Cortex of kidney (tissue), 1 donor: ENCODE measurements at places on chromosomes 11 and 22.

- no peak for DNase-seq
These were observed 60.2 kb upstream of the CRTAM start for GRCh38 chr11:122778148-122778547.

DNA sequence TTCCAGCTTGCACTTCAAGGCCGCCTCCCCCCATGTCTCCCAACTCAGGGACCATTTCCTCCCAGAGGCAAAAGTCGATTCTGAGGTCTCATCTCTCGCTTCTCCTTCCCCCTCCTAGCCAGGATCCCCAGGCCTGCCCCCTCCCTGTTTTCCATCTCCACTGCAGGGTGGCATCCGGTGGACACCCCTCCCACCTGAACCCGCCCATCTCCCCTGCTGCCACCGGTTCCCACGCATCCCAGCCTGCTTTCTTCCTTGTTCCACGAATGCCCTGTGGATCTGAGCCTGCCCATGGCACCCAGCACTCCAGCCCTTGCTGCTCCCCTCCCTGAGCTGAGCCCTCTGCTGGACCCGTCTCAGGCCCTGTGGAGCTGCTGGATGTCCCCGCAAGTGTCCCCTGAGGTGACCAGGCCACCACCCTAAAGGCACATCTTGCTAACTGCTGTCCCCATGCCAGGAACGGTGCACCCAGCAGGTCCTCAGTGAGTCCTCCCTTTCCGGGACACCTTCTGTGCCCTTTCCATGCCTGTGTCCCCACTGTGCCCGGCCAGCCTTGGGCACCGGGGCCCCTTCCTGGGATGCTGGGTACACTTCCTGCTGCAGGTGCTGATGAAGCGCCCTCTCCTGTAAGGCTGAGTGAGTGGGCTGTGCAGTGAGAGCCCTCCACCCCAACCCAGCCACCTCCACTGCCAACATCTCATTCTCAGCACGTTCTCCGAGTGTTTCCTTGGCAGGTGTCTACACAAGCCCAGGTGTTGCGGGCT, 936 bp downstream of the IL17REL start:
- DNase-seq = no peak

- DNase-seq = no peak
These were observed 9.4 kb downstream of the SPATA19 start for GRCh38 chr11:133835593-133836548.

- DNase-seq = no peak
These were observed 45.7 kb downstream of the RPUSD4 start for GRCh38 chr11:126165757-126166156.

GRCh38 chr11:112172362-112172994, 2.8 kb upstream of the BCO2 start:
- DNase-seq = no peak

GRCh38 chr11:83037877-83038276, 33.8 kb downstream of the RAB30 start:
- no peak for DNase-seq

GRCh38 chr11:119525180-119525866, 102.4 kb upstream of the THY1 start:
- DNase-seq = no peak

DNA sequence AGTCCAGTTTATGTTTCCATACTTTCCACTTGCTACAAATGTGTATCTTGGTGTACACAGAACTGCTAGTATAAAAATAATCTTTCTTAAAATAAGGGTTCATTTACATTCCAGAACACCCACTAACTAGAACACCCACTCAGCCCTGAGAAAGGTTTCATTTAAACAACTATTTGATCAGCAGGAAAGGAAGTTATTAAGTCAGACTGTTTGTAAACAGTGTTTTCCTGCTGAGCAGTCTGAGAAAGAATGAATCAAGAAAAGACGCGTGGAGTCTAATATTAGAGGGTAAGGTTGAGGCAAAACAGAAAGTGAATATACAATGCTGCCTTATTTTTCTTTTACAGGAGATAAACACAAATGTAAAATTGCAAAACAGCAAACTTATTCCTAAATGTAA, 32.7 kb downstream of the NARS2 start:
- no peak for DNase-seq

DNA sequence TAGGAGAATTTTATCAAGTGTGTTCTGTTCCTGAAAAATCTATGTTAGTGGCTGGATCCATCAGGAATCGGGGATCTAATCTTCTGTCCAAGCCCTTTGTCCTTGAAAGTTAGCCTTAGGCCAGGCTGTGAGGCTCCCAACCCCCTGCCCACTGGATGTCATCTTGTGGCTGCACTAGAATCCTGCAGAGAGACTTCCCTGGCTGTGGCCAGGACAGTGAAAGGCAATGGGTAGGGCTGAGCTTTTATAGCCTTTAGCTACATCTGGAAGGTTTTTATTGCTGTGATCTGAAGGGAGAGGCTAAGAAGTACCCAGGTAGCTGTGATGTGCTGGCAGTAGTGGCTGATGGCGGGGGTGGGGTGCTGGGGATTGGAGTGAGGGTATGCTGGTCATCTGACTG, 2.1 kb downstream of the OAF start:
- no peak for DNase-seq

- DNase-seq = no peak
These were observed 91.5 kb upstream of the PRDM11 start for GRCh38 chr11:45054956-45055355.

- DNase-seq = no peak
These were observed 201.5 kb upstream of the MTMR2 start for GRCh38 chr11:96125400-96125799.

GRCh38 chr11:77147668-77148321, 19.7 kb downstream of the MYO7A start:
- DNase-seq = no peak

- no peak for DNase-seq
These were observed 48.7 kb upstream of the RASD2 start for GRCh38 chr22:35491908-35492380.

DNA sequence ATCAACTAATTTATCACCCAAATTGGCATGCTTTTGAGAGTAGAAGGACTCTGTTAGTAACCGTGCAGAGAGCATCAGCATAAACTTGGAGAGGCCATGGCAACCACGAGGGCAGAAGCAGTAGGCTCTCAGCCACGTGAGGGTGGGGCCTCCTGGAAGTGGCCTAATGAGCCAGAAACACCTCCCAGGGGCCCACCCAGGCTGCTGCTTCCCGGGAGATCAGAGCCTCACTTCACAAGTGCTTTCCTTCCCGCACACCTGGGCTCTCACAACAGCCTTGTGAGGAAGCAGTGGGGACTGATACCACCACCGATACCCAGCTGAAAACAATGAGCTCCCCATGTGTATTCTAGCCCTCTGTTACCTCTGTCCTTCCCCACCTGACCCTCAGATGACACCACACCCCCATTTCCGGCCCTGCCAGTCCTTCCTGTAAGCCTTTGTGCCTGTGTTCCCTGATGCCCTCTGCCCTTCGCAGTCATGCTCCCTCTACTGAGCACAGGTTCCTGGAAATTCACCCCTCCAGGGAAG, 17.0 kb downstream of the TRIM29 start:
- DNase-seq = no peak

DNA sequence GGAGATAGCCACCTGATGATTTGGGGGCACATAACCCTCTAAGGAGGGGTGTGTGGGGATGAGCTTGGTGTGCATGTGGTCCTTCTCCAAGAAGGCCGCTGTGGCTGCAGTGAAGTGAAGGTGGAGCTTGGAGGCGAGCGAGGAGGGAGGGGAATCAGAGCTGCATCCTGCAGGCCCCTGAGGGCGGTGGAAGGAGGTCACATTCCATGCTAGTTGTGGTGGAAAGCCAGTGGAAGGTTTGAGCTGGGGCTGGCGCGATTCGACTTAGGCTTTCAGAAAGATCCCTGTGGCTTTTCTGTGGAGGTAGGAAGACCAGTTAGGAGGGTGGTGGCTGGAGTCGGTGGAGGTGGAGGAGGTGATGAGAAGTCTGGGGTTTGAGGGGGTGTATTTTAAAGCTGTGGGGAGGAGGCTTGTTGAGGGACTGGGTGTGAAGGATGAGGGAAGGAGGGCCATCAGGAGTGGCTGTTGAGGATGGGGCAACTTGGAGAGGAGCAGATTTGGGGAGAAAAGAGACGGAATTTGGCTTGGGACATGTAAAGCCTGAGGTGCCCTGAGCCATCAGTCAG, 62.0 kb downstream of the TBC1D22A start:
- DNase-seq = no peak

- DNase-seq = no peak
These were observed at the start of gene BBOX1 for GRCh38 chr11:27040302-27041115. BBOX1 (plus strand) TSS chr11:27040815; CDS start chr11:27055431, 14,616 bp downstream.

GRCh38 chr11:63883791-63884190, 33.2 kb downstream of the RCOR2 start:
- DNase-seq = no peak

DNA sequence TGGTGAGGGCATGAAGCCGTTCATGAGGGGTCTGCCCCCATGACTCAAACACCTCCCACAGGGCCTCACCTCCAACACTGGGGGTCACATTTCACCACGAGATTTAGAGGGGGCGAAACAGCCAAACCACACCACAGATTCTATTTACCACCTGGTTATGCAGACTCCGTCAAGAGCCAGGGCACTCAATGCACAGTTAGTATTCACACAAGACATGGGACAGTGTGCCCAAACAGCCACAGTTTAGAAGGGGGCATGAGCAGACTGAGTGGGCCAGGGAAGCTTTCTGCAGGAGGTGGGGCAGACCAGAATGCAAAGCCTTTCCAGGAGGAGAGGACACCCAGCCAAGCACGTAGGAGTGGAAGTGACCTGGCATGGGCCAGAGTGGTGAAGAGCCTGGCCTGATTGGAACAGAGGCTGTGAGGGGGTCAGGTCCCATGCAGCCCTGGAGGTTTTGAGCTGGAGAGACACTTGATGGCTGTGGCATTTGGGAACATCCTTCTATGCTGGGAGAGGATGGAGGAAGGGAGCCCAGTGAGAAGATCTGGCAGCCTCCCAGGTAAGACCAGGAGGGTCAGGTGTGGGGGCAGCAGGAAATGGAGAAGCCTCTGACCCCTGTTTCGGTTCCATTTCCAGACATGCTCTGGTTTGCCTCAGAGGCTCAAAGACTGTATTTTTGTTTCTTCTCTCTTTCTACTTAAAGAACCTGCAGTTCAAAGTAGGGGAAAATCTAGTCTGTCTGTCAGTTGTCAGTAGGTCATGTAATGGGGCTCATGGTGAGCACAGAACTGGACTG, 199.1 kb upstream of the NCAM1 start:
- no peak for DNase-seq

GRCh38 chr11:64268025-64268892, 16.2 kb downstream of the BAD start:
- DNase-seq = no peak

- no peak for DNase-seq
These were observed 235.5 kb upstream of the ANO3 start for GRCh38 chr11:26096451-26096850.

DNA sequence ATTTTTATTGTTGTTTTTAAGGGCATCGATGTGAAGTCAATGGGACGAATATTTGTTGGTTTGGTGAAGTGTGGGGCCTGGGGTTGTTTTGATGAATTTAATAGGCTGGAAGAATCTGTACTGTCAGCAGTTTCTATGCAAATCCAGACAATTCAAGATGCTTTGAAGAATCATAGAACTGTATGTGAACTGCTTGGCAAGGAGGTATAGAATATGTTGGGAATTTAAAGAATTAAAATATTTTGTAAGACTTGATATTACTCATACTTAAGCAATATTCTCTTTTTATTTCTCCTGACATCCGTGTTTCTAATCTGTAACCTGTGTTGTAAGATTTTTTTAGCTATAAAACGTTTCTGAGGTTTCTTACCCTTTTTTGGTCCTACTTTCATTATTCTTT, 61.6 kb downstream of the DYNC2H1 start:
- no peak for DNase-seq

DNA sequence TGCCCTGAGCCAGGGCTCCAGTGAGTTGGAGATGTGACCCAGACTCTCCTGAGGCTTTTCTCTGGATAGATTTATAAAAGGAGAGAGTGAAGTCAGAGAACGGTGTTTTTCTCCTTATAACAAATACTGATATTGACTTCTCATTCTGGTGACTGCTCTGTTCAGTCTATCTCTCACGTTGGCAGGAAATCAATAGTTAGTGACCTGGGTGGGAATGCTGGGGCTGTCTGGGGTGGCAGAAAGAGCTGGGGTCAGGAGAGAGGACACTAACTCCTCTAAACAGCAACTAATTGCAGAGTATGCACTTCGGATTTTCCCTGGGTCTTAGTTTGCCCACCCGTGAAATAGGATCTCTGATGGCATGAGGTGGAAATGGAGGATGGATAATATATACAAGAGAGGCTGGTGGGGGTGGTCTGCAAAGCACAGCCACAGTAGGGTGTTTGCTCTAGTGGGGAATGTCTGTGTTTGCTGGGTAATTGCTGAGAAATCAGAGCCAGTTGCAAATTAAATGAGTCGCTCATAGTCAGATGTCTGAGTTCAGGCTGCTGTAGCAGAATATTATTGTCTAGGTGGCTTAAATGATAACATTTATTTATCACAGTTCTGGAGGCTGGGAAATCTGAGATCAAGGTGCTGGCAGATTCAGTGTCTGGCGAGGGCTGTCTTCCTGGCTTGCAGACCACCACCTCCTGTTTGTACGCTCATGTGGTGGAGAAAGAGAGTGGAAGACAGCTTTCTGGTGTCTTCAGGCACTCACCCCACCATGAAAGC, 167.8 kb downstream of the MYO18B start:
- DNase-seq = no peak

- DNase-seq = no peak
These were observed 9.2 kb upstream of the P2RY6 start for GRCh38 chr11:73262851-73263495.

- no peak for DNase-seq
These were observed 3.5 kb downstream of the CXCR5 start for GRCh38 chr11:118887206-118887605.

- DNase-seq = no peak
These were observed 27.9 kb downstream of the PRMT3 start for GRCh38 chr11:20415432-20415831.

DNA sequence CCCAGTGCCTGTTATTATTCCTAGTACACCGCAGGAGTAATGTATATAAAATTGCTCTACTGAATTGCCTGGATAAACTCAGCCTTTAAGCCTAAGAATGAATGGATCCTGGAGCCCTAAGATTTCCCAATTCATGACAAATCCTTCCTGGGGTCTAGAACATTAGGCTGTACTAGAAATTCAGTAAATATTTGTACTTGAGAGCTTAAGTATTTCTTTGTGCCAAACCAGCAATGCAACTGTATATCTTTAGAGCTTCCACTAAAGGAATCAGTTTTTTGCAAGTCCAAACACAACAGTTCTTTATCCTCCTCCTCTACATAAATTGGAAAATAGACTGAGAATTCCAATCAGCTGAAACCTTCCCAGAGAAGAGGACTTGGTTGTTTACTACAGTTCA, 65.6 kb downstream of the FAM168A start:
- DNase-seq = no peak

GRCh38 chr11:64438986-64439771, 80.2 kb downstream of the RPS6KA4 start:
- no peak for DNase-seq

DNA sequence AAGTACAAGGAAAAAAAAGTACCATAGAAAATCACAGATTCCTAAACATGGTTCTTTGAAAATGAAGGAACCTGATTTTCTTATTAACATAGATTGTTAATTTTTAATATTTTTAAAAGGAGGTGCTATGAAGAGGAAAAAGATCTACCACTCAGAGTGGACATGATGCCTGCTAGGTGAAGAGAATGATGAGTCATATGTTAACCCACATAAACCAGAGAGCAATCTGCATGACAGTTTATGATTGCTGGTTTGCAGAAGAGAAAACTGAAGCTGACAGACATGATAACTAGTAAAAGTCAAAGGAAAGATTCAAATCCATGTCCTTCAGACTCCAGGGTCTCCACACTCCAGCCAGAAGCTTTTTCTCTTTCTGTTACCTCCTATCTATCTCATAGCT, 1231.7 kb downstream of the LRRC4C start:
- DNase-seq = no peak

GRCh38 chr22:25357132-25357455, 137.7 kb downstream of the CRYBB2 start:
- DNase-seq = no peak
